CD4-positive, alpha-beta T cell treated with Interleukin-17A for 1 hour (primary cell): ENCODE measurements at places on chromosomes 13 and 19.

GRCh38 chr19:29565171-29565570, 39.4 kb downstream of the VSTM2B start:
- DNase-seq: no peak

DNA sequence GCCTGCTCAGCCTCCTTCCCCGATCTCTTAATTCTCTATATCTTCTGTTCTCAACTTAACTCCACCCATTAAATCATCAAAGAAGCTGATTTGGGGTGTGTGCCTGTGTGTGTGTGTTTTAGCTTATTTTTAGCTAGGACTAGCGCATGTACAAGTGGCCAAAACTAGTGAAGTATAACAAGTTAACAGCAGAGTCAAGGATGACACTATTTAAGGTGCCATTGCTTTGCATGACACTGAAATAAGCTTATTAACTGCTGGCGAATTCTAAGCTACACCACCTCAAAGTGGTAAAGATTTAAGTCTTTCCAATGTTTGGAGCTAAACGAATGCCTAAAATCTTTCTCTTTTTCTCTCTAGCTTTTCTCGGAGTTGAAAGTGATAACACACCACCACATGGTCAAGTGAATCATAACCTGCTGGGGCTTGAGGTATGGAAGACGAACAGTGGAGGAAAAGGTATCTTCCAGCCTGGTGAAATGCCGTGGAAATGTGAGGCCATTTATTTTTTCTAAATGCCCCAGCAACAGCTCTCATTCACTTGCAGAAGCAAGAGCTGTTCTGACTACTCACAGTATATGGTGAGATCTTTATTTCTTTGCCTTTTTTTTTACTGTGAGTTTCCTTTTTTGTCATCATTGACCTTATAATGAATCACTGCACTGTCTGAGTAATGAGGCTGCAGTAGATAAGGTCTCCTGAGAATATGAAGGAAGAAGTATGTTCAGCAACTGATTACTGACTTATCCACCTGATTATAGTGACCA, 570.3 kb downstream of the PCDH9 start:
- DNase-seq: no peak

DNA sequence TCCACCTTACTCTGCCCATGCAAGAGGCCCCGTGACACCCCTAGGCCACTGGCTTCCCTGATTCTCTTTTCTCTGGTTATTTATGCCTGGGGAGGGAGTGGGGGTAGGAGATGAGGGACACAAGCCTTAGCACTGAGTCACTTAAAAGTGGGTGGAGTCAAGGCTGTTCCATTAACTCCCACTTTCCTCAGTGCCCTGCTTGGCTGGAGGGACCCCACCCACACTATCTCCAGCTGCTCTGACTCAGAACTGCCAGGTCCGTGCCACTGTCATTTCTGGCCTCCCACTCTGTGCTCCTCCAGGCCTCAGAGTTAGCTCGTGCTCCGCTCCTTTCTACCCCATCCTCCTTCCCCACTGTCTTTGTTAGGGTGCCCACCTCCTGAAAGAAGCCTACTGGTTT, 113.4 kb upstream of the UQCRFS1 start:
- DNase-seq: no peak

DNA sequence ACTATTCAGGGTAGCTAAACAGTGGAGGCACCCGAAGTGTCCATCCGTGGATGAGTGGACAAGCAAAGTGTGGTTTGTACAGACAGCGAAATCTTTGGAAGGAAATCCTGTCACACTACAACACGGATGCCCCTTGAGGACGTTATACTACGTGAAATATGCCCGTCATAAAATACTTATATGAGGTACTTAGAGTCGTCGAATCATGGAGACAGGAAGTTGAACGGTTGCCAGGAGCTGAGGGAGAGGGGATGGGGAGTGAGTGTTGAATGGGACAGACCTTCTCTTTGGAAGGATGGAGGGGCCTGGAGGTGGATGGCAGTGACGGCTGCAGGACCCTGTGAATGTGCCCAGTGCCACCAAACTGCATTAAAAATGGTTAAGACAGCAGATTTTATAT, 11.6 kb downstream of the ATP4B start:
- no peak for DNase-seq
